ENCODE measurements at places on chromosomes 1 and 21. TPM values are rescaled to one million over a fixed set of nuclear protein-coding genes. Genes with fewer than 3 reads are reported as not detected.

HIVEP3 gene
- total RNA-seq: 5.6 TPM

TIAM1 gene
- 13.3 TPM for total RNA-seq

CFHR1 gene
- total RNA-seq: 0.59 TPM

NCF2 gene
- 232 TPM for total RNA-seq

MPL gene
- total RNA-seq: 0.54 TPM

CELA2A gene
- not detected for total RNA-seq

CCNL2 gene
- 216 TPM for total RNA-seq

CLIC6 gene
- total RNA-seq: 1.4 TPM

PLA2G2D gene
- 0.92 TPM for total RNA-seq

SLAMF9 gene
- 0.67 TPM for total RNA-seq

CR1L gene
- total RNA-seq: 2.4 TPM

MANEAL gene
- total RNA-seq: 3.1 TPM

GABPB2 gene
- total RNA-seq: 13.4 TPM

Measured in spleen (tissue), 13 donors.